ENCODE measurements at places on chromosomes 16 and 17.
A peak's percentile ranks its signal among the peaks of the same experiment; 100 is the strongest.

DNA sequence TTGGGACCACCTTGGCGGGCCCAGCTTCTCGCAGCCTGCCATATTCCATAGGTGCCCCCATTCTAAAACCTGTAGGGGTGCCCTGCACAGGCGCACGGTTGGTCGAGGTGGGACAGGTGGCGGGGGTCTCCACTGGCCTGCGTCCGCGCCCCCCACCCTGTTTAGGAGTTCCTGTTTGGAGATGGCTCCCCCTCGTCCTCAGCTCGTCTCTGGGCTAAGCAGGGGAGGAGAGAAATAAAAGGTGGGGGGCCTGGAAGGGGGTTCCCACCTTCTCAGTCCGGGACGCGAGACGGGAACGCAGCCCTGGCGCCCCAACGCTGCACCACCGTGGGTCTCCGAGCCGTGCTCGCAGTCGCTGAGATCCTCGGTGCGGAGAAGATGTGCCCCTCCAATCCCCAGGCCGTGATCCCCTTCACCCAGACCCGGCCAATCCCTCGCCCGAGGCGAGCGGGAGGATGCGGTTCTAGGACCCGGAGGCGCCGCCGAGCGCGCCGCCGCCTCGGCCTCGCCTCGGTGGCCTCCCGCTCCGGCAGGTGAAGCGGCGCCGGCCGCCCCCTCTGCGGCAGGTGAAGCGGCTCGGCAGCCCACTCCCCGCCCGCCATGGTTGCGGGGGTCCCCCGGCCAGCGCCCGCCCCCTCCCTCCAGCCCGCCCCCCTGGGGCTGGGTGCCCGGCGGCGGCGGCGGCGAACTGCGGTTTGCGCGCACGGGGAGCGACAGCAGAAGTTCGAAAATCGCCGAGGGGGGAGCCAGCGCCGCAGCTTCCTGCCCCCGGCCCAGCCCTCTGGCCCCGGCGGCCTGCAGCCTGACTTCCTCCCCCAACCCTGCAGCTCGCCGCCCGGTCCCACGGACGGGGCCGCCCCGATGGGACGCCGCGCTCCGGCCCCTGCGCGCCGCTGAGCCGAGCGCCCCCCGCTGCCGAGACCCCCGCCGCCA, at the start of gene FMNL1:
Gene FMNL1, plus strand, starts transcription at position 805 of the 933 bp plus-strand sequence. CDS start 240 bp downstream, outside the sequence.
- DNase-seq, result no peak

- DNase-seq, result no peak
Measured at GRCh38 chr17:67266496-67266895, 21.5 kb upstream of the HELZ start.

DNA sequence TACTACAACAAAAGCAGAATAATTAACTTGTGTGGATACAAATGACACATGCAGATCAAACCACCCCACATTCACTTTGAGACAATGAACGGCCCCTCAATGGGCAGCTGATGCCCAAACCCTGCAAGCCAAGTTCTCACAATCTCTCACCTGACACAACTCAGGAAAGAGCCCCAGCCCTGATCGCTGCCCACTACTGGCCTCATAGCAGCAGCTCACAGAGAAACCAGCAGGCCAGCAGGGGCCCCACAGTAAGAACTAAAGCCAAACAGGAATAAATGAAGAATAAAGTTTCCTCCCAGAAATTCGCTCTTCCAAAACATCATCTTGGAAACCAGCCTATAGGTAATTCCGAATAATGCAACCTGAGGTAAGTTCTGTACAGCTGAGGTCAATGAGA, 7.7 kb downstream of the AKTIP start:
- no peak for DNase-seq

- DNase-seq, result no peak
Measured at GRCh38 chr17:17661834-17662385, 19.3 kb upstream of the RAI1 start.

GRCh38 chr16:4852221-4852872, 5.1 kb downstream of the UBN1 start:
- no peak for DNase-seq

DNA sequence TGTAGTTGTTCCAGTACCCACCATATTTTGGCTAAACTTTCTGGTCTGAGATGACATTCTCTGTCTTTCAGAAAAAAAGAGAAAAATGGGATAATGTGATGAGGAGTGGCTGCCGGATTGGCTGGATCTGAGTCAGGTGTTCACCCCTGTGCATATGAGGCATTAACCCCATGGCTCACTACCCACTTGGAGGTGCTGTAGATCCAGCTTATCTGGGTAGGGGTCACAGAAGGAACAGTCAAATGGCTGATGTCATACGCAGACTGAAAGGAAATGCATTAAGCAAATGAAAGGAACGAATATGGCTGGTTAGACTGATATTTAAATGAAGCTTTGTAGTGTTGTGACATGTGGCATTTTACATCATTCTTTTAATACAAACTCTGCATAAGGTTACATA, 17.3 kb downstream of the MAP2K6 start:
- DNase-seq, result no peak

GRCh38 chr17:2398655-2399571, 1.9 kb downstream of the MNT start:
- peak; percentile 18 for DNase-seq

- no peak for DNase-seq
Measured at GRCh38 chr17:76886395-76886794, 18.2 kb downstream of the MGAT5B start.

GRCh38 chr16:71584543-71585317, 7.8 kb upstream of the TAT start:
- no peak for DNase-seq

DNA sequence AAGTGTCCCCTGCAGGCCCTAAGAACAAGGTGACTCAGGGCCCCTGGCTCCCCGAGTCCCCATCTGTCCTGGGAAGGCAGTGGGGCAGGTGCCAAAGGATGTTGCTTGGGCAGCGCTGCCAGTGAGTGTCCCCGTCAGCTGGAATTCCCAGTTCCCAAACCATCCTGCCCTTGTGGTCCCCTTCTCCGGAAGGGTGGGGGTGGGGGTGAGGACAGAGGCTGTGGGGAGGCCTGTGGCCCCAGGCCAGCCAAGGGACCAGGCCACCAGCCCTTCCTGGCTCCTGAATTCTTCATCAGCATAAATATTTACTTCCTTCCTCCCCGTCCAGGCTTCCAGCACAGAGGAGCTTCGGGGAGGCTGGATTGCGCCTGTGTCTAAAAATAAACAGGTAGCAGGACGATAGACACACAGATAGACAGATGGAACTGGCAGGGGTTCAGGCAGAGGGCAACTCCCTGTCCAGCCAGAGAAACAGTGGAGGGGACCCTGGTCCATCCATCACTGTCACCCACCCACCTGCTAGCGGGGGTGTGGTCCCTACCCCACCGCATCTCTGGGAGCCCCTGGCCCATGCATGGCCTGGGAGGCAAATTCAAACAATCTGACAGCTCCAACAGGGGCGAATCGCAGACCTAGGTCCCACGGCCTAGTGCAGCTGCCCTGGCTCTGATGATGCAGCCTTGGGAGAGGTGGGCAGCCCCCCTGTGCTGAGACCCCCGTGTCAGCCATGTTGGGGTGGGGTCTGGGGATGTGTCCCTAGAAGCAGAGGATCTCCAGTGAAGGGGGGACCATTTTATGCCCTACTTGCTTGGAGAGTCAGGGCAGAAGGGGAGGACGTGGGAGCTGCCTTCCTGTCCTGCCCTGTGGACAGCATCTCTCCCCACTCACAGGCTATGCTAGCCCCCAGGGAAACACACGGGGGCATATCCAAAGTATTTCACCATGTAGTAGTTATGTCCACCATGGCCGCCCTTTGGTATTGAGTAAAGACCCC, 13.2 kb downstream of the GLIS2 start:
- DNase-seq, result no peak

DNA sequence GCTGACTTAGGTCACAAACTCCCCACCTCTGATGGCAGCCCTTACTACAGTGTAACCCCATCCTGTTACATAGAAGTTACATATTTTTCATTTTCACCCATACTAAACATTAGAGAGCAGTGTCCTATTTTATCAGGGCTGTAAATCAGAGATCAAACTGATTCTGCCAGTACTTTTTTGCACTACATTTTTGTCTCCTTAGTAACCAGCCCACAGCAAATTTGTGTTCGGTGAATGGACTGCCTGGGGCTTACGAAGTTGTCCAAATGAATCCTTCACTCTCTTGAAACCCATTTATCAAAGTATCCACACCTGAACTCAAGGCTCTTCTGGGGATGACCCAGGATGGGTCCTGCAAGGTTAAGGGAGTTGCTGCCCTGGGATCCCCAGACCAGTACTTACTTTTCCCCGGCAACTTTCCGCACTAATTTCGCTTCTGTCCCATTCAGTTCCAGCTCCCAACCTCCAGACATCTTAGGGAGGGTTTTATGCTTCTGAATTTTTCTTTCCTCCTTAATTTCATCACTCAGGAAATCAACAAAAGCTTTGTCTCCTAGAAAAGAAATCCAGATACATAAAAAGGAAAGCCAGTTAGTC, 1.1 kb downstream of the C1QBP start:
- DNase-seq, result no peak

- DNase-seq, result no peak
Measured at GRCh38 chr16:23016368-23016767, 132.9 kb downstream of the USP31 start.

- DNase-seq, result no peak
Measured at GRCh38 chr17:29433541-29433940, 43.4 kb downstream of the TAOK1 start.

- DNase-seq, result no peak
Measured at GRCh38 chr17:83103200-83103942, 24.0 kb downstream of the METRNL start.

DNA sequence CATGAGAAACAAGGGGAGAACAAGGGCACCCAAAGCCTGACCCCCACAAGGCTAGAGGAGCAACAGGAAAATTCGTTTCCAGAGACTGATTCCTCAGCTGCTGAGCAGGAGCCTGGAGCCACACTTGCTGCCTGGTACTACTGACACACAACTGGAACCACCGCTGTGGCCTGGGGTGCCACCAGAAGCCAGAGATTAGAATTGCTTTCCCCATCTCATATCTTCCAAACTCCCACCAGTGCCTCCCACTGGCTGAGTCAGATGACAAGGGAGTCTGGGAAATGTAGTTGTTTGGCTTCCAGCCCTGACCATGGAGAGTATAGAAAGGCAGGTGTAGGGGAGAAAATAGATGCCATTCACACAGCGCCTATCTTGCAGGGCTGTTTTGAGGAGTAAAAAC, 4.1 kb upstream of the TMEM11 start:
- DNase-seq, result no peak

DNA sequence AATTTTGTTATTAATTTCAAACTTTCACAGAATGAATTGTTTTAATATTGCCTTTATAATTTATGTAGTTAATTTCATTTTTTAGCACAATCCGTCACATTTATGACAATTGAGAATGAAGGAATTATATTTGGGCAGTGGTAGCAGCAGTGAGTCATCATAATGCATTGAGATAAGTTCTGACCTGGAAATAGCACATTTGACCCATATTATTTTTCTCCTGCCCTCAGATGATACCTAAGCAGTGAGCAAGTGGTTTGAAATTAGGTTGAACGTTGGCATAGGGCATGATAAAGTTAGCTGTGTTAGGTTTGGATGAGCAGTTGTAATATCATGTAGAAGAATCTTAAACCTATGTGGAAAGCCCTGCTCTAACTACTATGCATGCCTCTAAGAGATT, 1431.3 kb upstream of the CDH8 start:
- DNase-seq, result no peak

GRCh38 chr16:66608241-66609138, 4.0 kb downstream of the CMTM3 start:
- DNase-seq, result peak; percentile 65

DNA sequence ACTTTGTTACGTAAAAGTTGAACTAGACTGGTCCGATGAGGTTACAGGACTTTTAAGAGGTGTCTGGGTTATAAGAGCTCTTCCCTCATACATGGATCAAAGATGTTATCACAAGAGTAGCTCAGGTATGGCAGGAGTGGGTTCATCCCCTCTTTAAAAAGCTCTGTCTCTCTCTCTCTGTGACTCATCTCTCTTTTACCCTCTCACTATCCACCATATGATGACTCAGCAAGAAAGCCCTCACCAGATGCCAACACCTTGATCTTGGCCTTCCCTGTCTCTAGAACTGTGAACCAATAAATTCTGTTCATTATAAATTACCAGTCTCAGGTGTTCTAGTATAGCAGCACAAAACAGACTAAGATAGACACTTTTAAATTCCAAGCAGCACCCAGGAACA, 1.9 kb upstream of the CLEC19A start:
- DNase-seq, result no peak

DNA sequence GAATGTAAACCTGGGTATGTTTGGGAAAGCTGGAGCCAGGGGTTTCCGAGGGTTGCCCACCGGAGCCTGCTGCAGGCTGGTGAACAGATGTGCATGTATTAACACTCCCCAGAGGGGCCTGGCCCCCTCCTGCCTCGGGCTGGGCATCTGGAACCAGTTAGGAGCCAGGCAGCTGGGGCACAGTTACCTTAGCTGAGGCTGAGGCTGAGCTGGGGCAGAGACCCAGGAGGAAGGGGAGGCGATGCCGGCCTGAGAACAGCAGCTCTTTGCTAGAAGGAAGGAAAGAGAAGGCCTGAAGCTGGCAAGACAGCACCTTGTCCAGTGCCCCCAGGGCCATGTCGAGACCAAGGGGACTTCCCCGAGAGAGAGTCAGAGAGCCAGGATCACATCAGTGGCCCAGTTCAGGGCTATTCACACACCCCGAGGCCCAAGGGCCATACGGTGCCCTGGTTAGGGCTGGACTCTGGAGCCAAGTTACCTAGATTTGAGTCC, 65.8 kb downstream of the RMI2 start:
- no peak for DNase-seq

DNA sequence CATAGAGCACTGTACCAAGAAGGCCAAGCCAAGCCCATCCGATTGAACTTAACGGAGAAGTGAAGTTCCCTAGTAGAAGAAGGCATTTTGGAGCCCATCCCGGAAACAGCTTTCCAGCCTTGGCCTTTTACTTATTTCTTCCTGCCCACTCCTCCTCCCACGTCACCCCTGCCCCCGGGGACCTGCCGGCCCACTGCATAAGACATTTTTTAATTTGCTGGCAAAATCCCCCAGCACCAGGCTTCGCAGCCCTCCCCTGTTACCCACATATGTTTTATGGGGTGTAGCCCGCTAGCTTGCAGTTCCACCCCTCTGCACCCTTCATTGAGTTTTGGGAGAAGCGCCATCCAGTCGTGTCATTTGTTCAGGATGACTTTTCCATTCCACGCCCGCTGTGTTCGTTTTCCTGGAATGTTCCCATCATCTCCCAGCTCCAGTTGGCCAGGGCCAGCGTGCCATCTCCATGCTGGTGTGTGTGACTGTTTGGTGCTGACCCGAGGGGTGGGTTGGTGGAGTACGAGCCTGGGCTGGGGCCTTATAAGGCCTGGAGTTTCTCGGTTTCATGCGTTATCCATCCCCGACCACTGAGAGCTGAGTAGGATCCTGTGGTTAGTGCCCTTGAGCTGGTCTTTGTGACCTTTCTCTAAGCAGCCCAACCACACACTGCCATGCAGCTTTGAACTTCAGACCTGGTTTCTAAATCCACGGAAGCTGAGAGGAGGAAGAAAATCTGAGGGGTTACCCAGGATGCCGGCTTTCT, 20.0 kb upstream of the TBX2 start:
- DNase-seq, result no peak

GRCh38 chr16:69928856-69929400, 22.2 kb upstream of the CLEC18A start:
- no peak for DNase-seq

DNA sequence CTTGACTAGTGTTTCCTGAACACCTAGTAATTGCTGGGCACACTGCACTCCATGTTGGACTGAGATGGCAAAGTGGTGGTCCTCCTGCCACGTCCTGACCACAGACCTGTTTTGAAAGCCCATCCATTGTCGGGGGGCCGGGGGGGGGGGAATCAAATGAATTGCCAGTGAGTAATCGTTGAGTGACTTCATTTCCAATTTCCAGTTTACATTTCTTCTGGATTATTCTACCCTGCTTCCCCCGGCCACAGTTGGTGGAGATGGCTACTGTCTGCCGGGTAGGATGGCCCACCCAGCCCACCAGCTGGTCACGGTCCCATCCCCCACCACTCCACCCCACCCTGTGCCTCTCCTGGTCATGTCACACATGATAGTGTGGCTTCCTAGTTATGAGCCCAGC, 18.2 kb downstream of the RAI1 start:
- DNase-seq, result no peak
